BE2C (cell line): ENCODE measurements at places on chromosomes 13 and 19.

DNA sequence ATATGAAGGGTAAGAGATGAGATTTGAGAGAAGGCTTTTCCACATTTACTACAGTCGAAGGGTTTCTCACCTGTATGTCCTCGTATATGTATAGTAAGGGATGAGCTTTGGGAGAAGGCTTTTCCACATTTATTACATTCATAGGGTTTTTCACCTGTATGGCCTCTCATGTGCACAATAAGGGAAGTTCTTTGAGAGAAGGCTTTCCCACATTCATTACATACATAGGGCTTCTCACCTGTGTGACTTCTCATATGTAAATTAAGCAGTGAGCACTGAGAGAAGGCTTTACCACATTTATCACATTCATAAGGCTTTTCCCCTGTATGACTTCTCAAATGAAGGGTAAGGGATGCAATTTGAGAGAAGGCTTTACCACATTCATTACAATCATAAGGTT lies 41.8 kb downstream of the ZNF527 start:
- DNase-seq, result no peak

- no peak for DNase-seq
These were observed 27.4 kb downstream of the LRCH1 start for GRCh38 chr13:46580362-46580839.

DNA sequence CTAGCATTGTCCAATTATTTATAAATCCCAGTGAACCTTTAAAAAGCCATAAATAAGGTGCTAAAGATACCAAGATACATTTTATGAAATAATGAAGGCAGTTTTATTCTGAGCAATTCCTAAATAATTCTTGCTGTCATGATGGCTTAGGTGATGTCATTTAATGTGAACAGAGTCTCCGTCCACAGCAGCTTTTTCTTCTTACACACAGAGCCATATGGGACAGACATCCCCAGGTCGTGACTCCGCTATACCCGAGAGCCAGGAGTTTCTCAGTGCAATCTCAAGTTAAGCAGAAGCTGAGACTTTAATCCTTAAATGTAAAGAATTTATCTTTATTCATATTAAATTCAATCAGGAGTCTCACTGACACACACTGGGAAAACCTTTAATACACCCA lies 29.7 kb downstream of the EFNB2 start:
- DNase-seq, result no peak

DNA sequence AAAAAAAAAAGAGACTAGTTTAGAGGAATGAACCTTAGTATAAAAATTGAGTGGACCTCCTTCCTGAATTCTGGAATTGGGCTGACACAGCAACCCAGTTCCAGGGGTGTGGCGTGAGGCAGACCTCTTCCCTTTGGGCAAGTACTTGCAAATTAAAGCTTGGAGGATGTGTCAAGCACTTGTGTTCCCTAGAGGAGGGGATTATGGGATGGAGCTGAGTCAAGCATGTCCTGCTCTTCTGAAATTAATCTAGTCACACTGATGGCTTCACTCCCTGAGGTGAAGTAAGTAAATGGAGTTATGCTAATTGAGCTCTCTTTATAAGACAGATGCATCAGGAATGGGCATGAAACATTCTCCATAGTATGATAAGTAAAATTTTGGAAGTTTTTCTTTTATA lies 107.7 kb upstream of the HTR2A start:
- no peak for DNase-seq

DNA sequence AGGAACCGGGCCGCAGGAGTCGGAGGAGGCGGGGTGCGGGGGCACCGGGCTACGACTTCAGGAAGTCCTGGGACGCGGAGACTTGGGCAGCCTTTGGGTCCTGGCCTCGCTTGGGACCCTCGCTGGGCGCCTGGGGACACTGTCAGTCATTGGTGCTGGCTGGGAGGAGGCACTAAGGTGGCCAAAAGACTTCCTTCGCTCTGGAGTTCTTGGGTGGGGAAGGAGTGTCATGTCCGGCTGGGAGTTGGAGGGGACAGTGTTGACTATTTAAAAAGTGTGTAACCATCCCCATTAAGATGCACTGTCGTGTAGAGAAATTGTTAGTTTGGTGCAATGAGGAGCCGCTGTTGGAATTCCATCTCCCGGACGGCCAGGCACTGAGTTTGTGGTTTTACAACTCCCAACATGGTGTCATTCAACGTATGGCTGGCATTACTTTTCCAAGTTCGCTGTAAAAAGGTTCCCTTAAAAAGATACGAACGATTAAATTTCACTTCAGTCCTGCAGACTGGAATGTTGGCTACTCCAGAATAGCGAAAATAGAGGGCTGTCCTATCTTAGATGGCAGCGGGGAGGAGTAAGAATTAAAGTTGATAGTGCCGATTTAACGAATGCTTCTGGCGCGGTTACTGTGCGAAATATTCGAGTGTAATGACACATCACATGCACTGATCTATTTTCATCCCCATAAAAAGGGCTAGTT lies 776 bp downstream of the DNAJC3 start:
- DNase-seq, result no peak

- DNase-seq, result no peak
These were observed 8.7 kb downstream of the MAP2K2 start for GRCh38 chr19:4115050-4115817.

DNA sequence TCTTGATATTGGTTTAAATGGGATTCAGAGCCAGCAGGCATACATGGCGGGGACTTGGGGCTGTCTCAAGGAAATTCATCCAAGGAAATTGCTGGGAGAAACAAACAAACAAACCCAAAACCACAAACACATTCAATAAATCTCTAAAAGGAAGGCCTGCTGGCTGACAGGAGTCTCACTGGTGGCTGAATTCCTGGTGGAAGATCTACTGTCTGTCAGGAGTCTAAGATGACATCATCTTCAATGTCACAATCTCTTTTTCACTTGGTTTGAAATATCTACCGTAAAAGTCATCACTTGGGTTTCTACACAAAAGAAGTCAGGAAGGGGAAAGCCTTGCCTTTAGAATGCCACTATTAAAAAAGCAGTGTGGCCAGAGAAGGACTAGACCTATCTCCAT lies 87.9 kb downstream of the KLF5 start:
- no peak for DNase-seq

- DNase-seq, result no peak
These were observed 6.7 kb downstream of the RGCC start for GRCh38 chr13:41463838-41464602.

- DNase-seq, result no peak
These were observed 19.6 kb upstream of the PTPRS start for GRCh38 chr19:5360003-5360780.

- no peak for DNase-seq
These were observed 2676.6 kb downstream of the PCDH9 start for GRCh38 chr13:64553411-64554129.
